ENCODE measurements at places on chromosomes 7 and 10.

DNA sequence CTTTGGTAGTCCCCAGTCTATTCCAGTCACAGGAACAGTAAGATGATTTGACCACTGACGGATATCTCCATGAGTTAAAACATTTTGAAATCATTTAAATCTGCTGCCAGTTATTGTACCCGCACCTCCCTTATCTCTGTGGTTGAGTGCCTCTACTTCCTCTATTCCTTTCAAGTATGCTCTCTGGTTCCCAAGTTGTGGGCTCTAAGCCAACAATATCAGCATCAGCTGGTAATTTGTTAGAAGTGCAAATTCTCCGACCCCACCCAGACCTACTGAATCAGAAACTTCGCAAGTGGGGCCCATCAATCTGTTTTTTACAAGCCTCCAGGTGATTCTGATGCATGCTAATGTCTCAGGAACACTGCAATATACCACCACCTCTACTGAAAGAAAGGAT, 235.5 kb downstream of the CCSER2 start:
- no peak for DNase-seq

- no peak for DNase-seq
These were observed 396.6 kb downstream of the DGKB start for GRCh38 chr7:14505906-14506305.

- DNase-seq: no peak
These were observed 8.4 kb downstream of the THAP5 start for GRCh38 chr7:108561047-108561619.

- DNase-seq: no peak
These were observed at the start of gene C1QL3 for GRCh38 chr10:16521311-16522016. TSS of gene C1QL3 (minus strand) at chr10:16521879. CDS start at chr10:16521065, 814 bp downstream.

DNA sequence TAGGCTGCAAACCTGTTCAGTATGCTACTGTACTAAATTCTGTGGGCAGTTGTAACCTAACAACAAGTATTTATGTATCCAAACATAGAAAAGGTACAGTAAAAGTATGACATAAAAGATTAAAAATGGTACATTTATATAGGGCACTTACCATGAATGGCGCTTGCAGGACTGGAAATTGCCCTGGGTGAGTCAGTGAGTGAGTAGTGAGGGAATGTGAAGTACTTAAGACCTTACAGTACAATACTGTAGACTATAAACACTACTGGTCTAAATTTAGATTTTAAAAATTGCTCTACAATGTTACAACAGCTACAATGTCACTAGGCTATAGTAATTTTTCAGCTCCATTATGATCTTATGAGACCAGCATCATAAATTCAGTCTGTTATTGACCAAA, 146.0 kb upstream of the GNAI1 start:
- no peak for DNase-seq

DNA sequence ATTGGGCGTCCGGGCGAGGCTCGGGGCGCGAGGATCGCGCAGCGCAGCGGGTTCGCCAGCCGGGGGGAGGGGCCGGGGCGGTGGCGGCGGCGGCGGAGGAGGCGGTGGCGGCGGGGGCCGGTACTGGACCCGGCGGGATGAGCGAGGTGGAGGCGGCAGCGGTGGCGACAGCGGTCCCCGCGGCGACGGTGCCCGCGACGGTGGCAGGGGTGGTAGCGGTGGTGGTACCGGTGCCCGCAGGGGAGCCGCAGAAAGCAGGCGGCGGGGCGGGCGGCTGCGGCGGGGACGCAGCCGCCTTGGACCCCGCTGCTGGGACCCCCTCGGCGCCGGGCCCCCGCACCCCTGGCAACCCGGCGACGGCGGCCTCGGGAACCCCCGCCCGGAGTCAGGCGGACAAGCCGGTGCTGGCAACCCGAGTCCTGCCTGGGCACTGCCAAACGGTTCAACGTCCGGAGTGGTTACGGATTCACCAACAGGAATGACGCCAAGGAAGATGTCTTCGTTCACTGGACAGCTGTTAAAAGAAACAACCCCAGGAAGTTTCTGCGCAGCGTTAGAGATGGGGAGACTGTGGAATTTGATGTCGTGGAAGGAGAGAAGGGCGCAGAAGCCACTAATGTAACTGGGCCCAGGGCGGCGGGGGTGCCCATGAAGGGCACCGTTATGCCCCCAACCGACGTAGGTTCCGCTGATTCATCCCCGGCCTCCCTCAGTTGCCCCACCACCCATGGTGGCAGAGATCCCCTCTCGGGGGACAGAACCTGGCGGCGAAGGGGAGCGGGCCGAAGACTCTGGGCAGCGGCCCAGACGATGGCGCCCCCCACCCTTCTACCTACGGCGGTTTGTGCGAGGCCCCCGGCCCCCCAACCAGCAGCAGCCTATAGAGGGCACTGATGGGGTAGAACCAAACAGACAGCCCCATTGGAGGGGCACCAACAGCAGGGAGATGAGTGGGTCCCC, 100.3 kb upstream of the CPXM2 start:
- DNase-seq: no peak

DNA sequence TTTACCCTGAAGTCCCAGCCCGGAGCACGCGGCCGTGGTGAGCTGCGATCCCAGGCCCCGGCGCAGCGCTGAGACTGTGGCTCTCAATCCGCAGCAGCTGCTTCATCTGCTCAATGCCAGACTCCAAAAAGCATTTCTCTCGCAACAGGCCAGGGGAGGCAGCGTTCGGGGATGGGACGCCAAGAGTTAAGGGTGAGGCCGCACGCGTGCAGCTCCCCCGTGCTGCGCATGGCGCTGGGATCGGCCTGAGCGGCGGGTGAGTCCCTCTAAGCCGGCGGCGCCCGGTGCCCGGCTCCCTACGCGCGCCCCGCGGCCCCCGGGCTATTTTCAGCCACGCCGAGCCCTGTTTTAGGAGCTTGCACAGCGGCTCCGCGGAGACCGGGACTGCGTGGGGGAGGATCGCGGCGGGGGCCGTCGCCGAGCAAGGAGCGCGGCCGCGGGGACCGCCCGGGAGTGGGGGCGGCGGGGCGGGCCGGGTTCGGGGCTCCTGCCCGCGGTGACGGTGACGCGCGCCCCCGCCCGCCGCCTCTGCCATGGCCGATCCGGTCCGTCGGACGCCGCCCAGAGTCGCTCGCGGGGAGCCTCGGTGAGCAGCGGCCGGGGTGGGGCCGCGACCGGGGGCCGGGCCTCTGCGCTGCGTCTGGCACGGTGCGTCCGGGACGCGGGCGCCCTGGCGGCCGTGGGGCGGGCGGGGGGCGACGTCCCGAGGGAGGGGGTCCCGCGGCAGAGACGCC, 29.4 kb upstream of the JAKMIP3 start:
- no peak for DNase-seq

DNA sequence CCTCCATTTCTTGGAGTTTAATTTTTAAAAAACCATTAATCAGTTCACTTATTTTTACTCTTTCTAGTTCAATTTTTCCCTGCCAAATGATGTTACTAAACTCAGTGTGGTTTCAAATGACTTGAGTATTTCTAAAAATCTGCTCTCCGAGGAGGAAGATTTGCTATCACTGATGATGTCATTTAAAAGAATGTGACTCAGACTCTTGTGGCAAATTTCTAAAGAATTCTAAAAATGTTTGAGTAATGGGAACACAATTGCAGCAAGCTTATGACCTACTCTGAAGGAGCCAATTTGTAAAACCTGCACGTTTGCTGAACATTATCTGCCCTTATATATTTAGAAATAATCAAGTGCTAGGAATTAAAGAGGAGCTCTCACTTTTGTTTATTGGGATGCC, 88.6 kb downstream of the SPAG6 start:
- DNase-seq: no peak

- no peak for DNase-seq
These were observed 46.7 kb downstream of the PNLIPRP2 start for GRCh38 chr10:116667484-116667883.

GRCh38 chr7:4851459-4852422, 10.1 kb downstream of the PAPOLB start:
- DNase-seq: no peak

DNA sequence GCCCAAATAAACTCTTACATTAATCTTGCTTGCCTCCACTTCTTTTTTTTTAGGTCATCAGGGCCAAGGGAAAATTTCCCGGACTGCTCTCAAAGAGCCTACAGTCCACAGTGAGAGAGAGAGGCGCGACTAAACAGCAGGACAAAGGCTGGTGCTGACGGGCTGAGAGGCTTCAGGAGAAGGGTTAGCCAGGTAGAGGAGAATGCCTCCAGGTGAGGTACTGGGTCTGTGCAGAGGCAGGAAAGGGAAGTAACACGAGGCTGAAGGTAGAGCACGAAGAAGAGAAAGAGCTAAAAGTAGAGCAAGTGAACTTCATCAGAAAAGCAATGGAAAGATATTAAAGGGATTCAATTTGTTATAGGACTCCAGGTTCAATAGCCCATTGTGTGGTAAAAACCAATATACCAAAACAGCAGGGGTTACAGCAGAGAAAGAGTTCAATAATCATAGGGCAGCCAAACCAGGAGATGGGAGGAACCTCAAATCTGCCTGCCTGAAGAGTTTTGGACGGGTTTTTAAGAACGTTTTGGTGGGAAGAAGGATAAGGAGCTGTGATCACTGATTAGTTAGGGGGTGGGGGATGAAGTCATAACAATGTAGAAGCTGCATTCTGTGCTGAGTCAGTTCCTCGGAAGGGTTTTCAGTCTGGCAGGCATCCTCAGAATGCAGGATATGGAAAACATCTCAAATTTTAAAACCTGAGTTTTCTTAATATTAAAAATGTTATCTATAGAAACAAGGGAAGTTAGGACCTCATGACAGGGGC, 171.5 kb downstream of the AKR1D1 start:
- no peak for DNase-seq

DNA sequence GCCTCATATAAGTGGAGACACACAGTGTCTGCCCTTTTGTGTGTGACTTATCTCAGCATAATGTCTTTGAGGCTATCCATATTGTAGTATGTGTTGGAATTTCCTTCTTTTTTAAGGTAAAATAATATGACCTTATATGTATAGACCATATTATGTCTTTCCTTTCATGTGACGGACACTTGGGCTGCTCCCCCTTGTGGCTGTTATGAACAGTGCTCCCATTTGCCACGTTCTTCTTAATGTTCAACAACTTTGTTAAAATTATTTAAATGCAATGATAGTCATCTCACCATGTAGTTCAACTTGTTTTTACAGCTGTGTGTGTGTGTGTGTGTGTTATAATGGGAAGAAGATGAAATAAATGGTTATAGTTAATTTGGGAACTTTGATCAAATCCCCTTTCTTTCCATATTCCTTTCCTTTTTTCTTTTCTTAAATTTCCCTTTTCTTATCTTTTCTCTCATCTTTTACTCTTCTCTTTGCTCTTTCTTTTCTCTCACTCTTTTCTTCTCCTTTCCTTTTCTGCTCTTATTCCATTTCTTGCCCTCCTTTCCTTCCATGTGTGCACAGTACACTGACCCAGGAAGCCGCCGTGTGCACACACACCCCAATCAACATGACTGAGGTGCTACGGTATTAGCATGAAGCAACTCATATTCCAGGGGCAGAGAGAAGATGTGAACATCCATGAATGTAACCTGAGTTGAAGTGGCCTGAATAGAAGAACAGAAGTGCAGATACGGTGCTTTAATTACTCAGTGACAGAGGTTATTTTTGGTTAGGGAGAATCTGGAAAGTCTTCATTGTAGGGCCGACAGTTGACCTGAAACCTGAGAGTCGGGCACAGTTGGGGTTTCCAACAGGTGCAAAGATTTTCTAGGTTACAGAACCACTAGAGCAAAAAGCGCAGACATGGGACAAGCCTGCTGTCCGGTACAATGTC, 596.6 kb downstream of the SDK1 start:
- DNase-seq: peak; percentile 6

DNA sequence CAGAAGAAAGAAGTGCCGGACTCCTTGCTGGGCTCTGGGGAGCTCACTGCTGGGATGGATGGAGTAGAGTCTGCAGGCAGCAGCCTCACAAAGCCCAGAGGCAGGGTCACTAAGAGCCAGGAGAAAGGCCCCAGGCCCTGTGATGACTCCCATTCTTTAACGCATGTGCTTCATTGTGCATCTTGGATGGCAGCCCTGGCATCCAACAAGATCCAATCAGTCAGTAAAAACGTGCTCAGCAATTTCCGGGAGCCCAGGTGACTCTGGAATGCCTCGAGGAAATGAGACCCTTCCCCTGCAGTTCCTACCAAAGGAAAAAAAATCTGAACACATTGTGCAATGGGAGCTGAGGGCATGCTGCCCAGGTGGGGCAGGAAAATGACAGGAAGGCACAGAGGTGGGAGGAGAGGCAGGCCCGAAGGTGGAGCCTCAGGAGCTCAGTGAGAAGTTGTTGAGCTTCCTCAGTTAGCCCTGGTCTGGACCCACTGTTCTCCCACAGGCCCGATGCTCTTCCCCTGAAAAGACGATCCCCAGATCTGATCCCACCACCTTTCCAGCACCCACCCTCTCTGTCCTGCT, 60.7 kb upstream of the TMEM72 start:
- no peak for DNase-seq

DNA sequence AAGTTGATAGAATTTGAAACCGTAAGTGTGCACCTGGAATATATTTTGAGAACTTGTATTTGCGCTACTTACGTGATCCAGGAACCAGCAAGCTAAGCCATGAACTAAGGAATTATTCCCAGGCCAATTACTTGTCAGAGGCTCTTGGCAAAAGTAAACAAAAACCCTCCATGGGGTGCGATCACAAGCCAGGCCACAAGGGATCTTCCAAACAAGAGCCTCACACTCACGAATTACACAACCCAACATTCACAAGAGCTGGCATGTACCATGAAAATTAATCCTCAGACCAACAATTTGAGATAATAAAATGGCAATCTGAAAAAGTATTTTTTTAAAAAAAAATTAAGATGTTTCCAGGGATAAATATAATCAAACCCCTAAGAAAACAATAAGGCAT, 467.0 kb upstream of the AKR1E2 start:
- DNase-seq: no peak

DNA sequence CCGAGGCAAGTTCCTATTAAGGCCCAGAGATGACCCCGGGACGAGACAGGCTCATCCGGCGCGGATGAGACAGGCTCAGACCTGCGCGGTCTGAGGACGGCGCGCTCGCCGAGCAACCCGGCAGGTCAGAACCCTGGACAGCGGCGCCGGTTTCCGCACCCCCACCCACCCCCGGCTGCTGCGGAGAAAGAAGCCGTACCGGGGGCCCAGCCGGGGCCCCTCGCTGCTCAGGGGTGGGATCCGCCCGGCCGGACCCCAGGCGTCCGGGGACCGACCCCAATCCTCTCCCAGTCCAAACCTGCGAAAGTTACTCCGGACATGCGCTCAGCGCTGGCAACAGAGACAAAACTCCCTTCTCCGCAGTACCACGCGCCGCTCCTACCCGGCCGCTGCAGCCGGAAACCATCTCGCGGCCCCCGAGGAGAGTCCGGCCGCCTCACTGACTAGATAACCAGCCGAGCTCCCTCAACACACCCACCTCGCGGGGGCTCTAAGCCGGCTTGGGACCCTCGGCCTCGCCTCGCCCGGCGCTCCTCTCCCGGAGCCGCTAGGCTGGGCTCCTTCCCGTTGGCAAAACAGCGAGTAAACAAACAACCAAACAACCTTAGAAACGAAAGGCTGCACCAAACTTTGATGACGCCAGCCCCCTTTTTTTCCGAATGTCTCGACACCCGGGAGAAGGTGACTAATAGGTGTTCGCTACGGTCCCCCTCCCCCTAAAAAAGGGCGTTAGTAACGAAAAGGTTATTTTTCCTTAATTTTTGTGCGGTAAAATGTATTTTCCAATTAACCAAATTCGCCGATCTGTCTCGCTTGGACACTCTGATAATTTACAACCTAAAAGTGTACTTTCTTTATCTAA, 2.3 kb upstream of the DRGX start:
- DNase-seq: peak; percentile 14
